ENCODE measurements at places on chromosomes 11 and 22.

GRCh38 chr11:95923439-95923727, 524 bp downstream of the MTMR2 start:
- peak; percentile 11 for DNase-seq

DNA sequence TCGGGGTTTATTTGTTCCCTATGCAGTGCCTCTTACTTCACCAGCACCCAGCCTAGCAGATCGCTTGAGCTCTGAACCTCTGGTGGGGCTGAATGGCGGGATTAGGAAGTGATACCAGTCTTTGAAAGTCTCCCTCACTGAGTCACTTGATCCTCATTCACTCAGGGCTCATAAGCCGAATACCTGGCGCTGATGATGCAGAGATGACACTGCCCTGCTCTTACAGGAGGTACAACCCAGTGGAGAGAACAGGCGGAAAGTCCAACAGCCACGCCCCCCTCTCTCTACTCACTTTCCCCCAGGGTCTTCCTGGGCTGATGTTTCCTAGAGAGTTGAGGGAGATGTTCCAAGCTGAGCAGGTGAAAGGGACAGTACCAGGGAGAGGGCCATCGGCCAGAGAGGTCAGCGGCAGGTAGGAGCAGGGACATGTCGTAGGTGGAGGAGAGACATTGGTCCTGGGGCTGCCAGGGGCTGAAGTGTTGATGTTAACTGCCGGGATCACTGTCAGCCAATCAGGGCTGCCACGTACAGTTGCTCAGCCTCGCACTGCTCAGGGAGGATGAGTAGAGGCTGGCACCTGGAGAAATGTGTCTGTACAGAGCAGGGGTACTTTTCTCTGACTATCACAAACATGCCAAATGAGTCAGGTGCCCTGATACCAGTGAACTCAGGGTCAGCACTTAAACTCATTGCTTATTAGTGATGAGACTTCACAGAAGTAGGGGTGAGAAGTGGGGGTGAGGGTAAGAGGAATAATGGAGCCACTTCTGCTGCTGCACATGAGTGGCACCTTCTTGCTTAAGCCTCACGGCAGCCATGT, 9.9 kb upstream of the APOBEC3A start:
- DNase-seq: no peak

- no peak for DNase-seq
Measured at GRCh38 chr11:80746300-80746699, 1305.5 kb upstream of the TENM4 start.

GRCh38 chr11:75733431-75734107, 15.9 kb downstream of the MOGAT2 start:
- DNase-seq: peak; percentile 6

DNA sequence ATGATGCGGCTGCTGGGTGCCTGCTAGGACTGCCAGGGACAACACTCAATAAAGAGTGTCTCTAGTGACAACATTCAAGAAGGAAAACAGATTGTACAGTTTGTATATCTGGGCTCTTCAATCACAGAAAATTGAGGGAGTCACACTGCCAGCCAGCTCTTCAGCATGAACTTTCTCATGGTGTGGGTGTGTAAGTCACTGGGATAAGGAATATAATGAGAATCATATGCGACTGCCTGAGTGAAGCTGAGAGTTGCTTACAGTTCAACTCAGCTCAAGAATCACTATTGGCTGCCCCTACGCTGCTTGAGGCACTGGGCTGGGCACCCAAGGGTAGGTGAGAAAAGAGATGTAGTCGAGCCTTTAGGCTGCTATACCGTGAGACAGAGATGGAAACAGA, 328.1 kb upstream of the PITPNB start:
- DNase-seq: no peak

GRCh38 chr11:12762278-12762677, 88.1 kb downstream of the TEAD1 start:
- no peak for DNase-seq

DNA sequence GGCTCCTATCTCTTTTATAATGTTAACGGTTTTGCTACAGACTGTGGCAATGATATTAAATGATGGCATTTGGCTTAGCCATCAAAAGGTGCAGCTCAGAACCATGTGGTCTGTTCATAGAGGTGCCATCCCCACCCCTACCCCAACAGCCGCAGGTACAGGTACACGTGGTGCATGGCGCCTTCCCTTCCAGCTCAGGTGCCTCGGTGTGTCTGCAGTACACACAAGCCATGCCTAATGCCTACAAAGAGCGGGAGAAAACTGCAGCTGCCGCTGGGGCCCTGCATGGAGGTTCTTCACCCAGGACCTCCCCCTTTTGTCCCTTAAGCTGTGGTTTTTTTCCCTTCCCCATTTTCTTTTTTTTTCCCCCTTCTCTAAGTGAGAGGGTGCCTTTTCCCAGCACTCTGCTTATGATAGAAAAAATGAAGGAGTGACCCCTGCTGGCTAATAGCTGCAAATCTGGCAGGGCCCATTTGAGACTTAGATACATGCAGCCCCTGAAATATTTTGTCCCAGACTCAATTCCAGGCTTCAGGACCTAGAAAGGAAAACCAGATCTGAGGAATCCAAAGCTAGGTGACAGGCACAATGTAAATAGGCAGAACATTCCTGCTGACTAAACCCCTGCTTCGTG, 6.5 kb downstream of the OR52M1 start:
- no peak for DNase-seq

DNA sequence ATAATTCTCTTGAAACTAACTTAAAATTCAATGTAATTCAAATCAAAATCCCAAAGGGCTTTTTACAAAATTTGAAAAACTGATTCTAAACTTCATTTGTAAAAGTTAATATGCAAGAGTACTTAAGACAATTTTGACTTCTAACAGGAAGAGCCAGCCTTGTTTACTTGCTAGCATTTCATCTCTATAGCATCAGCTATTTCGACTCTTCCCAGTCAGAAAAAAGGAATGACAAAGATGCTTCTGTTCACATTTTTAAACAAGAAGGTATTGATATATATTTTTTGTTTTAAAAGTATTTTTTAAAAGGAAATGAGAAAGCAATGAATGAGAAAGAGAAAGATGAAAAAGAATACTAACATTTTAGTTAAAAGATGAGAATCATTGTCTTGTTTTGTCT, 16.4 kb downstream of the SLN start:
- DNase-seq: no peak

- DNase-seq: no peak
Measured at GRCh38 chr11:119409731-119410130, 13.2 kb downstream of the THY1 start.

- peak; percentile 49 for DNase-seq
Measured at GRCh38 chr11:62602141-62603071, 741 bp upstream of the MTA2 start.

DNA sequence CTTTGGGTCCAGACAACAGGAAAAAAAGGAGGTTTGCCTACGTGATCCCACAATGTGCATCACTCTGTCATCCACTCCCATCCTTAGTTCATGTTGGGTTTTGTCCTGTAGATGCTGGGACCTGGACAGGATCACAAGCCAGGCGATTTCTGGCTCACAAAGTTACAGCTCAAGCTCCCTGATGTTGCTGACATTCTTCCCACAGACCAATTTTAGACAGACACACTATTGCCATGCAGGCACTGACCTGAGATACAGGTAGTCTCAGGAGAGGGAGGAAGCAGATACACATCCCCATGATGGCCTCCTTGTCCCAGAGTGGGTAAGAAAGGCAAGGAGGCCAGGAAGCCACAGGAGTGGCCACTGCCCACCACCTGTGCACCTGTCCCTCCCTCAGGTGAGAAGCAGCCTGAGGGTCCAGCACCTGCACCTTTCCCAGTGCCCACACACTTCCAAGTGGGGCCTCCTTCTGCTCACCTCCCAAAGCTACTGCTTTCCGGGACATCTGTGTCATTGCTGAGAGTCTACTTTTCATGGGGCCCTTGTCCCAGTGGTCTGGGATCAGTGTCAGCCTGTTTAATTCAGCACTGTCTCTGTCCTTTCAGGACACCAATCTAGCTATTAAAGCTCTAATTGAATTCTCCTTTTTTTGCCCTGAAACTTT, 52.0 kb upstream of the TOP3B start:
- DNase-seq: no peak

DNA sequence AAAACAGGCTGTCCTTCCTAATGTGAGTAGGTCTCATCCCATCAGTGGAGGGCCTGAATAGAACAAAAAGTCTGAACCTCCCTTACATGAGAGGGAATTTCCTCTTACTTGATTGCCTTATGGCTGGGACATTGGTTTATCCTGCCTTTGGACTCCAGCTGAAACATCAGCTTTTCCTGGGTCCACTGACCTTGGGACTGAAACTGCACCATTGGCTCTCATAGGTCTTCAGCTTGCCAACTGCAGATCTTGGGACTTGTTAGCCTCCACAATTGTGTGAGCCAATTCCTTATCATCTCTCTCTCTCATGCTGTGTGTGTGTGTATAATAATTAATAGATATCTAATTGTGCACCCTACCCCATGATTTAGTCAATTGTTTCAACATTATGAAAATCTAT, 375.3 kb upstream of the DDI1 start:
- no peak for DNase-seq

- DNase-seq: no peak
Measured at GRCh38 chr11:68828155-68828931, 13.4 kb downstream of the CPT1A start.

DNA sequence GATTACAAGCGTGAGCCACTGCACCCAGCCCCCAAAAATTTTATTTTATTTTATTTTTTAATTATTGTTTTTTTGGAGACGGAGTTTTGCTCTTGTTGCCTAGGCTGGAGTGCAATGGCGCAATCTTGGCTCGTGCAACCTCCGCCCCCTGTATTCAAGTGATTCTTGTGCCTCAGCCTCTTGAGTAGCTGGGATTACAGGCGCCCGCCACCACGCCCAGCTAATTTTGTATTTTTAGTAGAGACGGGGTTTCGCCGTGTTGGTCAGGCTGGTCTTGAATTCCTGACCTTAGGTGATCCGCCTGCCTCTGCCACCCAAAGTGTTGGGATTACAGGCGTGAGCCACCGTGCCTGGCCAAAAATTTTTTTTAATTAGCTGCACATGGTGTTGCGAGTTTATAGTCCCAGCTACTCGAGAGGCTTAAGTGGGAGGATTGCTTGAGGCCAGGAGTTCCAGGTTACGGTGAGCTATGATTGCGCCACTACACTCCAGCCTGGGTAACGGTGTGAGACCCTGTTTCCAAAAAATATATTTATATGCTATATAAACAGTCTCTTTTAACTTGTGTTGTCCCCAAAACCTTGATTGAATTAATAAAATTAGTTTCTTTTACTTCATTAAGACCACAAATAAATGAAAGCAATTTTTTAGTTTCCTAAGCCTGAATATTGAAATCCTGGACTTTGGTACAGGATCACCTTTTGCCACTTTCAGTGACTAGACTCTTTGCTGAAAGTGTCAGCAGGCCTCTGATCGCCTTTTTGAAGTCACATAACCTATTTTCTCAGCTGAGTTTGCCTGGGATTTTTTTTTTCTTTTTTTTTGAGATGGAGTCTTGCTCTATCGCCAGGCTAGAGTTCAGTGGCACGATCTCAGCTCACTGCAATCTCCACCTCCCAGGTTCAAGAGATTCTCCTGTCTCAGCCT, 16.2 kb downstream of the ATG13 start:
- DNase-seq: no peak

DNA sequence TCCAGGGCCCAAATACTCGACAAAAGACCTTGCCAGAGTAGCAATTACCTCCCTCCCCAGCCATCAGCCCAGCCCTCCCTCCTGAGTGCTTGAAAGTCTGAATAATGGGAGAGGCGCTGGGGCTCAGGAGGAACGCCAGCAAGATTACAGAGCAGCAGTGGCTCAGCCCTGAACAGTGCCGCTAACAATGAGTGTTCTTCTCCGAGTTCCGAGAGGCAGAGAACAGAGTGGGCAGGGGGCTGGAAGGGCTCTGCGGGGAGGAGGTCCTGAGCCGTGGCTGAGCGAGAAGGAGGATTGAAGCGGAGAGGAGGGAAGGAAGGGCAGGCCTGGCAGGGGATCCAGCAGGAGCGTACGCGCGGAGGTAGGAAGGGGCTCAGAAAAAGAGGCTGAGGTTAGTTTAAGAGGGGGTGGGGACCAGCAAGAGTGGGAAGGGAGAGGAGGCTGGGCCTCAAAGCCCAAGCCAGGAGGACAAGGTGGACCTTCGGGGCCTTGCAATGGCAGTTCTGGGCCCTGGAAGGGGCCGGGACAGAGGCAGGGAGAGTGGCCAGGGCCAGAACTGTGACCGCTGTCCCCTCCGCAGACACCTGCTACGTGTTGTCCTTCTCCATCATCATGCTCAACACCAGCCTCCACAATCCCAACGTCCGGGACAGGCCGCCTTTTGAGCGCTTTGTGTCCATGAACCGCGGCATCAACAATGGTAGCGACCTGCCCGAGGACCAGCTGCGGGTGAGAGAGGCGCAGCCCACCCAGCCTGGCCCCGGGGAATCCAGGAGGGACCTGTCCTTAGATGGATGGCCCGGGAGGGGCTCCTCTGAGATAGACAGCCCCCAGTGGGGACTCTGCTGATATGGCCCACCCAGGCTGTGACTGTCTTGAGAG, 20.6 kb downstream of the CYTH4 start:
- DNase-seq: no peak

DNA sequence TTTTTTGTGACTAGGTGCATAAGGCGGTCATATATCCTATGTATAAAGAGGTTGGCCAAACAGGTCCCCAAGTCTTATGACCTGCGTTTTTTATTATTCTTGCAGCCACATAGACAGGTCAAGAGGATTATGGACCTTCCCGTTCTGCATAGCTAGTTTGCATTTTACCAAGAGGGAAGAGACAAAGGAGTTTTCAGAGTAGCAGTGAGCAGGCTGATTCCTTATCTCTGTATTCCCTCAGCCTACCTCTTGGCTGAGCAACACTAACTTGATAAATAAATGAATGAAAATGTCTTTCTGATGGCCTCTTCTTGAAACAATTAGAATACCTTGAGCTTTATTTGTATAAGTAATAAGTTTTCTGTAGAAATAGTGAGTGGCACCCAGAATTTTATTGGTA, 180.5 kb downstream of the WNT11 start:
- DNase-seq: no peak

DNA sequence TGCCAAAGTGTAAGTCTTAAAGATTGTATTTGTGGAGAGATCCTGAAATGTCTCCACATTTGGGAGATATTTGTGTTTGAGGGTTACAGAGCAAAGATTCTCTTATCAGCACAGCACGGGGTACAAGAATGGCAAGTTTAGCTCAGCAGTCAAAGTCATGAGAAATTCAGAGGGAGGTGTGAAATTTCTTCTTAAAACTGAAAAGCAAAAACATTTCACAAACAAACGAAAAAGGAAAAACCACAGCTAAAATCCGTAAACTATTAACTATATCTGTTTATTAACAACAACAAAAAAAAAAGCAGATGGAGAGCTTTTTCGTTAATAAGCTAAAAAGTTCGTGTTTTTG, 40.9 kb upstream of the ETS1 start:
- no peak for DNase-seq

DNA sequence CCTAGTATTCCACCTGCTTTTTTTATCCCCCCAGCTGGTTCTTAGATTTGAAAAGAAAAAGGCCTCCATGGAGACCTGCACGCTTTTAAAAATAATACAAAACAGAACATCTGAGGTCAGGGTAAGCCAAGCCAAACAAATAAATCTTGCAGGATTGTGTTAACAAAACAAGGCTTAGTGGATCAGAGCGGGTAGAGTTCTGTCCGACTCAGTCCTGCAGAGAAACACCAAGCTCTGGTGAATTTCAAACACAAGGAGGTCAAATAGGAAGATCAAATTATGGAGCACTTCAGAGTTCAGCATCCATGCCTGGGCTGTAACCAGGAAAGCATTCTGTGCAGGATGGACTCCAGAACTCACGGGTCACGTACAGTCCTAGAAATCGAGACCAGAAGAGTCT, 86.9 kb downstream of the SYN3 start:
- DNase-seq: no peak

All from activated CD4-positive, alpha-beta T cell treated with anti-CD3 and anti-CD28 coated beads, Interleukin-2, Interleukin-4, amounts not matched to agents 100 ng/mL and 50 ng/mL, durations not matched to agents 16 hours and 8 hours (primary cell).